Ureter (tissue), 1 donor: ENCODE measurements at places on chromosomes 6 and 20.

- no peak for DNase-seq
Measured at GRCh38 chr20:39152742-39153141, 190.6 kb downstream of the DHX35 start.

DNA sequence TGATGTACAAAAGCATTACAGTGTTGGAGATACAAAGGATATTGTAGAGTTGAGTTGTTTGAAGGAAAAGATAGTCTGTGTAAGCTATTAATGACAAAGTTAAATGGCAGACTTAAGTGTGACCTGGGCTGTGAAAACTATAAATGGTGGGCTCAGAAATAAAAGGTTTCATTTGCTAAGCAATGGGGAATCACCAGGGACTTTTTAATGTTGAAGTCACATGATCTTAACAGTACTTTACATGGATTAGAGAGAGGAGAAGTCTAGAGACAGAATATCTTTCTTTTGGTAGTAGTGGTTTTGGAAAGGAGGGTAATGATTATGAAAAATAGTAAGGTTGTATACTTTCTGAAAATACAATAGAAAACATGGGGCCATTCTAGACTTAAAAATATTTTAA lies 67.1 kb downstream of the SCAF8 start:
- DNase-seq = no peak

DNA sequence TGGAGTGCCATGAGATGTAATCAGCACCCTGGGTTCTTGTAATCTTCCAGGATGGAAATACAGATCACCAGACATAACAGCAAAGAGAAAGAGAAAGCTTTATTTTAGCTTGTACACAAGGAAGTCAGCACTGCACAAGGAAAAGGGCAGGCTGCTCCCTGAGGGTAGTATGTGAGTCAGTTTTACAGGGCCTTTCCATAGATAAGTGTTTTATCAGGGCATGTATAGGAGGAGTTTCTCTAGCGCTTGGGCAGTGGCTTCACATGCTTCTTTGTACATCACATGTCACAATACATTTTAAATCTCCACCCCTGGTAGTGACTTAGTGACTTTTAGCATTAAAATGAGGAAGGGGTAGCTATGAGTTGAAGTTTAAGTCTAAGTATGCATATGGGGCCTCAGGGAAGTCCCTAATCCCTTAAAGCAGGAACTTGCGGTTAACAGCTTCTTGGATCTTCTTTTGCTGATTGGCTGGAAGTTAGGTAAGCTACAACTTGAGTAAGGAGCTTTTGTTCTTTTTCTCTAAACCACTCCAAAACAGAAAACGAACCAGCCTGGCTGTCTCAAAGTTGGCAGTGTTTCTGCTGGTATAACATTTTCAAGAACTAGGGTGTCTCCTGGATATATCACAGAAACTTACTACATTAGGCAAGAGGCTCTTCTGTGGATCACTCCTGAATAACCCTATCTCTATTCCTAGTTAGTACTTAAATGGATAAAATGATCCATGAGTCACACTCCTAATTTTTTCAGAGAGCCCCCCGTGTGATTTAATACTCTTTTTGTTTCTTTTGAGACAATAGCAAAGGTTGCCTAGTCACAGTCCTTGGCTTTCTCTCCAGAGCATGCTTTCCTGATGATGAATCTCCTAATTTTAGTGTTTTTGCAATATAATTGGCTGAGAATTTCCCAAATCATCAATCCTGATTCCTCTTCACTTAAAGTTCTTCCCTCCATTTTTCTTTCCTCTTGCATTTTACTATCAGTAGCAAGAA lies 60.2 kb downstream of the MRAP2 start:
- DNase-seq = no peak

GRCh38 chr20:4304601-4305000 lies 289.2 kb upstream of the RNF24 start:
- no peak for DNase-seq

- DNase-seq = no peak
Measured at GRCh38 chr6:8743170-8743745, 307.9 kb upstream of the SLC35B3 start.

DNA sequence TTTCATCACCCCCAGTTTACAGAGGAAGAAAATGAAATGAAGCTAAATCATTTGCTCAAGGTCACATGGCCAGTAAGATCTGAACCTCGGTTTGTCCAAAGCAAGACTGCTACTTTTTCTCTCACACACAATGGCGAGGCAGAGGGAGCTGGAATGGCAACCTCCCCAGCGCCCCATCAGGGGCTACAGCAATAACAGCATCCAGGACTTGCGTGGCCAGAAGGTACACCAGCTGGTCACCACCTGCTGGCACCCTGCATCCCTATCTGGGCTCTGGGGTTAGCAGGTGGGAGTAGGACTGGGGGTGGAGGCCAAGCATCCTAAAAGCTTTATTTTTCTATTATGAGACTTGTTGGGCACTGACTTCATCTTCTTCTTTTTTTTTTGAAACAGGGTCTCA lies 41.3 kb downstream of the TTI1 start:
- DNase-seq = no peak

GRCh38 chr6:130620338-130620781 lies 206.8 kb upstream of the SMLR1 start:
- DNase-seq = no peak

DNA sequence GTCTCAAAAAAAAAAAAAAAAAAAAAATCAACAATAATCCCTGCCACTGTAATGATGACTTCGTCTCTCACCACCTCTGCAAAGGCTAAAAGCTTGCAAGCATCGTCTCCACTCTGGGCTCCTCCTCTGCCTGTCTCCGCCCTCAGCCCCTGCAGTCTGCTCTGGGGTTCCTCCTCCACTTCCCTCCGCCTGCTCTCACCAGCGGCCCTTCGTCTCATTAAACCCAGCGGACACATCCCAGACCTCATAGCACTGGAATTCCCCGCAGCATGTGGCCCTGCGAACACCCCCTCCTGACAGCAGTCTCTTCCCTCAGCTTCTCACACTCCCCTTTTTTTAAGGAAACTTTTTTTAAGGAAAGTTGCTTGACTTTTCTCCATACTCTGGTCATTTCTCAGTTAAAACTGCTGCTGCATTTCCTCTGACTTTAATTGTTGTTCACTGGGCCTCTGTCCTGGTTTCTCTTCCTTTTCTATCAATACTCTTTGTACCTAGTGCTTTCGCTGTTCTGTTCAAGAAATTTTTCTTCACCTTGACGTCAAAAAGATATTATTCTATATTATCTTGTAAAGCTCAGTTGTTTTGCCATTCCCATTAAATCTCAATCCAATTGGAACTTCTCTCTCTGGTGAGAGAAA lies 70.9 kb upstream of the PLEKHG1 start:
- peak; percentile 57 for DNase-seq

DNA sequence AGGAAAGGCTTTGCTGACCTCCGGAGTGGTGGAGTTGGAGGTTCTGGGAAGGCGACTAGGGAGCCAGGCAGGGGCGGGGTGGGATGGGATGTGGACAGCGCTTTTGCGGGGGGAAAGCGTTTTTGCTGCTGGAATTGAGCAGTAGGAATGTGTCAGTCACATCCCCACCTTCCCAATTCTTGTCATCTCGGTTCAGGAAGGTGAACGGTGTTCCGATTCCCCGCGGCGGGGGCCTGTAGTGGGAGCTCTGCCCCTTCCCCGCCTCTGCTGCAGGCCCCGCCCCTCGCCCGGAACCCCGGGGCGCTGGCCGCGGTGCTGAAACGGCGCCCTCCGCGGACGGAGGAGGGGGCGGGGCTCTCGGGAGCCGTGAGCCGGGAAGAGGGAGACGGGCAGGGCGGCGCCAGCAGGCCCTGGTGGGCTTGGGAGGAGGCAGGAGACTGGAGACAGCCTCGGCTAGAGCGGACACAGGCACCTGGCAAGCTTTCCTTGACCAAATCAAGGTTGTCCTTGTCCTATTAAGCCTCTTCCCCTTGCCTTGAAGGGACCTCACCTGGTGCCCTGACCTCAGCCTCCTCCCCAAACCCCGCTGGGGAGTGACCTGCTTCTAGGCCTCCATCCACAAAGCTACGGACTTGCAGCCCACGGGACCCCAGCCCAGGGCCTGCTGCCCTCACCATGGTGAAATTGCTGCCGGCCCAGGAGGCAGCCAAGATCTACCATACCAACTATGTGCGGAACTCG lies at the start of gene LHFPL5:
TSS of gene LHFPL5 (plus strand) at position 357 of the 741 bp plus-strand sequence. CDS start at position 676, 319 bp downstream.
- DNase-seq = no peak

- DNase-seq = no peak
Measured at GRCh38 chr6:5300206-5300764, 39.0 kb downstream of the FARS2 start.

- DNase-seq = no peak
Measured at GRCh38 chr6:157806856-157807215, 16.2 kb upstream of the SNX9 start.
